ENCODE measurements at places on chromosomes 12 and 14.

DNA sequence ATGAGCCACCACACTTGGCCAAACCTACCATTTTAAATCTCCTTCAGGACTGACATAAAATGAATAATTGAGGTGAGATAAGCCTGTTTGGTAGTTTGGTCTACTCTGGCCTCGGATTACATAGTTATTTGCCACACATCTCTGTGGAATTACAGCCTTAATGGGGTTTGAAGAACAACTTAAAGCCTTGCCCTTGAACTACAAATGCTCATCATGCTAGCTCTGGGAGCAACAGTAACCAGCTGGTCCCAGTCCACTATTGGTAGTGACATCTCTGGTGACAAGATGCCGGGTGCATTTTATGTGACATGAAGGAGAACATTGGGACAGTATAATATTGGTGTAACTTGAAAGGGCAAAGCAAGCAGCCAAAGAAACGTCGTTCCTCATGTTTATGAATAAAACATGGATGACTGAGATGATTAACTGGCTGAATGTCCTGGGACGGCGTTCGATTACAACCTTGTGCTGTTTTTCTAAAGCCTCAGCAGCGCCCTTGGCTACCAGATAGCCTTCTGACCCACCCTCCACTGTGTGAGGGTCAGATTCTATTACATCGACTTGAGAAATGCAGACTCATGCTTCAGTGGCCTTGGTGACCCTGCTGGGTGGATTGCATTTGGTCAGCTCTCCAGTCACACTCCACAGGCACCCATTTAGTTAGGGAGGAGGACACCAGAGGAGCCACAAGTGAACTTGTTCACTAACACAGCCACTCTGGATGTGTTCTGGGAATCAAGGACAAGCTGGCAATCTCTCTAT is 41.5 kb downstream of the BEST3 start:
- DNase-seq: no peak

GRCh38 chr12:119781804-119782203 is 95.3 kb downstream of the CIT start:
- DNase-seq: no peak

DNA sequence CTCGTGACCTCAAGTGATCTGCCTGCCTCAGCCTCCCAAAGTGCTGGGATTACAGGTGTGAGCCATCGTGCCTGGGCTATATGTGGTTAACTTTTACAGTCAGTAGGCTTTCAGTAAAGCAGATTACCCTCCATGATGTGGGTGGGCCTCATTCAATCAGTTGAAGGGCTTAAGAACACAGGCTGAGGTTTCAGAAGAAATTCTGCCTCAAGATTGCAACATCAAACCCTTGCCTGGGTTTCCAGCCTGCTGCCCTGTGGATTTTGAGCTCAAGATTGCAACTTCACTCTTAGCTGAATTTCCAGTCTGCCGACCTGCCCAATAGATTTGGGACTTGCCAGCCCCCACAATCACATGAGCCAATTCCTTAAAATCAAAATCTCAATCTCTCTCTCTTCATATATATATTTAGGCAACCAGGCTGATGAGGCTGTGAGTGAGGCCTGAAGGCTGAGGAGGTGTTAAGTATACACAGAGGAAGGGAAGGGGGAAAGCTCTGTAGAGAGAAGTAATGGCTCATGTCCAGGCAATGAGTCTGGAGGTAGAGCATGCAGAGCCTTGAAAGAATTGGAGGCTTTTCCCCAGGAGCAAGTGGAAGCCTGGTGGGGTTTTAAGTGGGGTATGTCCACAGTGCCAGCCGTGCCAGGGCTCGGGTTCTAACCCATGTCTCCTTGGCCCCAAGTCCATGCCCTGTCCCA is 33.3 kb upstream of the ACTN1 start:
- DNase-seq: no peak

DNA sequence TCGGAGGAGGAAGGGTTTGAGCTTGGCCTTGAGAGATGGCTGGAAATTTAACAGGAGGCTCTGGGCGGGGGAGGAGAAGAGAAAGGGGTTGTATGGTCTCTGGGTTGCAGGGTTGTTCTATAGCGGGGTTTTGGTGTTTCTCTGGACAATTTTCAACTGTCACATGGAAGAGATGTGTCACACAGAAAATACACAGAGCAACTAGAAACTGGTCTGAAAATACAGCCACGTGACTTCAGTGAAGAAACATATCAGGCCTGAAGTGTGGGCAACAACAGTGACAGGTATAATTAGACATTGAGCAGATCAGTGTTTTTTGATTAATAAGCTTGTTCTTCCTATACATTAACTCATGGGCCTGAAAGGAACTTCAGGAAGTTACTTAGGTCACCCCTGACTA is 205.3 kb upstream of the HMGA2 start:
- no peak for DNase-seq

- no peak for DNase-seq
These were observed 22.9 kb upstream of the TCL1B start for GRCh38 chr14:95663226-95663797.

- DNase-seq: no peak
These were observed 3.8 kb upstream of the PSMC6 start for GRCh38 chr14:52703225-52703624.

DNA sequence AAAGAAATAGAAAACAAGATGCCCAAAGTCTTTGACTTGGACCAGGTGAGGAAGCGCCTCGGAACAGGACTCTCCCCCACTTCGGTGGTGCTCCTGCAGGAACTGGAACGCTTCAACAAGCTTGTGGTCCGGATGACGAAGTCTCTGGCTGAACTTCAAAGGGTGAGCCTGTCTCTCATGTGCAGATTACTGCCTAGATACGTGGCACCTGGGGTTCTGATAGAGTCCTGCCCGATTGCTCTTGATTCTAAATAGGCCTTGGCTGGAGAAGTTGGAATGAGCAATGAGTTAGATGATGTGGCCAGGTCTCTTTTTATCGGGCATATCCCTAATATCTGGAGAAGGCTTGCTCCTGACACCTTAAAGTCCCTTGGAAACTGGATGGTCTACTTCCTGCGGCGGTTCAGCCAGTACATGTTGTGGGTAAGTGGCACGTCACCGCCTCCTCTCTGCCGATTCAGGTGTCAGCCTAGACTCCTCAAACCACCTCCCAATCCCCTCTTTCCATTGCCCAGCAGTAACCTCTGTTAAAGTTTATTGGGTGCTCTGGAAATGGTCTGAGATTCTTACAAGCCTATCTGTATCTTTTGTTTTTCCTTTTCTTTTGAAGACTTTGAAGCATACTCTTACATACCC is 40.8 kb downstream of the CCDC92 start:
- no peak for DNase-seq

- DNase-seq: no peak
These were observed 704.3 kb upstream of the FLRT2 start for GRCh38 chr14:84825481-84826251.

GRCh38 chr14:68247274-68247673 is 427.7 kb downstream of the RAD51B start:
- no peak for DNase-seq

DNA sequence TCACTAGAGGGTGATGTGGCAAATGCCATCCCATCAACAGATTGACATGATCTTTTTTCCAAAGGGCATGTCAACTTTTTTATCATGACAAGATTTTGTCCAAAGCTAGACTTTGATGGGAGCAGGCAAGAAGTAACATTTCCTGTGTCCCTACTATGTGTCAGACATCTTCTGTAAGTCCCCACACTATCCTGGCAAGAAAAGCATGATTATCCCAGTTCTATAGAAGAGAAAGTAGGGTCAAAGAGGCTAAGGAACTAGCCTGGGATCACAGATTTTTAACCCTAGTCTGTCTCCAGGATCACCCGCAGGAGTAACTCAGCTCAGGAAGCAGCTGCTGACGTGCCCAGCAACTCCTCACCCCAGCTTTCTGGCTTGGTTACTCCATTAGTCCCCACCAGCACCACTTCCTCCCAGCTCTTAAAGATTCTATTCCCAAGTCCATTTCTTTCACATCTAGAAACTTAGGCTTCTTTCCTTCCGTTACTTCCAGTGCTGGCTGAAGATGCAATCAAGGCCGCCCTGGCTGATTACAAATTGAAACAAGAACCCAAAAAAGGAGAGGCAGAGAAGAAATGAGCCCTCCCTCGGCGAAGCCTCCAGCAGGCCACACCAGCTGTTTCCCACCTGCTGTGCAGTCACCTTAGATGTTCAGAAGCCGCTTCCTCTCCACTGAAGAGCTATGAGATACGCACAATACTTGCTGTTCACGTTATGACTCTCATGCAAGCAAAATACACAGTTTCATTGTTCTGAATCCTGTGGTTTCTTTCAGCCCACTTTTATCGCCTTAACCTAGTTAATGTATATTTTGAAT is 6.2 kb downstream of the ISCU start:
- peak; percentile 29 for DNase-seq

- DNase-seq: no peak
These were observed 91.5 kb downstream of the APAF1 start for GRCh38 chr12:98736352-98737321.

- DNase-seq: no peak
These were observed 48.8 kb upstream of the ESRRB start for GRCh38 chr14:76326918-76327689.

DNA sequence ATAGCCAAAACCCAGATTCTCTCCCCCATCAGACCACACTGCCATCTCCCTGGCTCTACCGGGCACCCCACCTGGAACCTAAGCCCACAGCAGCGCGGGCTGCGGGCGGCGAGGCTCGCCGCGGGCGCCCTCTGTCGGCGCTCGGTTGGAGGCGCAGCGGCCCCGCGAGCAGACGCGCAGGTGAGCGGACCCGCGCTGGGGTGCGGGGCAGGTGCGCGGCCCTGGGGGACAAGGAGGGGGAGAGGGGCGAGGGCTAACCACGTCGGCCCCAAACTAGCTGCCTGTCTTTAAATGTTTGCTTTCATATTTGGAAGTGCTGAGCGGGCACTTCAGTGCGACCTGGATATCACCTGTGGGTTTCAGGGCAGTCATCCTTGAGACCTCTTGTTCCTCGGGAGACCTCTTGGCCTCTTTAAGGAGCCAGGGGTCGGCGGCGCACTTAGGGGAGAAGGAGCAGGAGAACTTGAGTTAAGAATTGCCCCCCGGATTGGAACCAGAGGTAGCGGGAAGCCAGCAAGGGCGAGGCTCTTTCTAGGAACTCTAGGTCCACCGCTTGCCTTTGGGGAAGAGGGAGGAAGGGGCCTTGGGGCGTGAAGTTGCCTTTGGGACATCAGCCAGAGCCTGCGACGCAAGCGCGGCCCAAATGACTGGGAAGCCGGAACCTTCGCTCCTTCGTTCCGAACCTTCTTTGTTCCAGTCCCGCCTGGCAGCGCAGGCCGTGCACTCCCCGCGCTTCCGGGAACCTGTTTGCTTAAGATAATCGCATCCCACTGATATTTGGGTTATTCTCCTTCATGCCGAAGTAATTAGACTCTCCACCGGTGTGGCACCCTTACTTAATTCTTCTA is 78.7 kb downstream of the NEDD1 start:
- peak; percentile 9 for DNase-seq

DNA sequence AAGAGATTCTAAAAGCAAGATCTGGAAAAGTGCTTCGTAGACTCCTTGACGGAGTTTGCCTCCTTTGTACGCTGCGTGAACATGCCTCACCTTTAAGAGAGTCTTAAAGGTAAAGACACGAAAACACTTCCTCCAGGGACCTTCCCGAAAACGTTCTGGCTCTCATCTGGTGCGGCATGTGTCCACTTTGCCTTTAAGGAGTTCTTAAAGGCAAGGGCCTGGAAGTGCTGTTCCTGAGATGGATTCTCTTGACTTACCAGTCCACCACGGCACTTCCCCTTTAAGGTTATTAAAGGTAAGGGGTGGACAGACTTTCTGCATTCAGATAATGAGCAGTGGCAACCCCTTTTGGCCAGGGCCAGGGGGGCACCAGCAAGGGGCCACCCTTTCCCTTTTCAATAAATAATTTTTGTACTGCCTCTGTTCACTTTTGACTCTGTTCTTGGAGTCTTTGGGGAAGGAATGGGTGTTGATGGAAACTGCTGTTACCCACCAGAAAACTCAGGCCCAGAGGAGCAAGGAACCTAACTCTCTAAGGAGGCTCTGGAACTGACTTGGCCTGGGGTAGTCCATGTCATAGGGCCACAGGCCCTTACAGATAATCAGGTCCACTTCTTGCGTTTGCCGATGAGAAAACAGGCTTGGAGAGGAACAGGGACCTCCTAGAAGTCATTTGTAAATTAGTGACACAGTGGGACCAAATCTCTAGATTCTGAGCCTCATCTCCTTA is 4.4 kb downstream of the REM2 start:
- no peak for DNase-seq

DNA sequence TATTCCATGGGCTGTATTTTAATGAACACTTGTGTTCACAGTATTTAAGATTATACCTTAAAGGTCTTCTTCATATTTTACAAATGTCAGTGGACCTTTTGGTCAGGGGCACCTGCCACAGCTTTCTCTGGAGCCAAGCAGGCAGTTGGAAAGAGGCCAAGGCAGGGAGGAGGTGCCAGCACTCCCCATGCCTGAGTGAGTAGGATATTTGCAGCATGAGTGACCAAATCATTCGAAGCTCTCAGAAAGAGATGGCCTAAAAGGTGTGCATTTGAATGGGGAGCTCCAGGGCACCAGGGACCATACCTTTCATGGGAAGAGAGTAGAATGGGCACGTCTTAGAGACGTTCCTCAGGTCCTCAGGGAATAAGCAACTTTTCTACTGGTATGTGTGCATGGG is 121.6 kb downstream of the GPR135 start:
- DNase-seq: no peak

All from activated CD8-positive, alpha-beta memory T cell treated with anti-CD3 and anti-CD28 coated beads for 1 hour (primary cell).